Coronary artery (tissue), 2 donors: ENCODE measurements at places on chromosomes 16 and 17.

- DNase-seq, result no peak
These were observed 44.6 kb downstream of the MARVELD3 start for GRCh38 chr16:71670537-71670936.

DNA sequence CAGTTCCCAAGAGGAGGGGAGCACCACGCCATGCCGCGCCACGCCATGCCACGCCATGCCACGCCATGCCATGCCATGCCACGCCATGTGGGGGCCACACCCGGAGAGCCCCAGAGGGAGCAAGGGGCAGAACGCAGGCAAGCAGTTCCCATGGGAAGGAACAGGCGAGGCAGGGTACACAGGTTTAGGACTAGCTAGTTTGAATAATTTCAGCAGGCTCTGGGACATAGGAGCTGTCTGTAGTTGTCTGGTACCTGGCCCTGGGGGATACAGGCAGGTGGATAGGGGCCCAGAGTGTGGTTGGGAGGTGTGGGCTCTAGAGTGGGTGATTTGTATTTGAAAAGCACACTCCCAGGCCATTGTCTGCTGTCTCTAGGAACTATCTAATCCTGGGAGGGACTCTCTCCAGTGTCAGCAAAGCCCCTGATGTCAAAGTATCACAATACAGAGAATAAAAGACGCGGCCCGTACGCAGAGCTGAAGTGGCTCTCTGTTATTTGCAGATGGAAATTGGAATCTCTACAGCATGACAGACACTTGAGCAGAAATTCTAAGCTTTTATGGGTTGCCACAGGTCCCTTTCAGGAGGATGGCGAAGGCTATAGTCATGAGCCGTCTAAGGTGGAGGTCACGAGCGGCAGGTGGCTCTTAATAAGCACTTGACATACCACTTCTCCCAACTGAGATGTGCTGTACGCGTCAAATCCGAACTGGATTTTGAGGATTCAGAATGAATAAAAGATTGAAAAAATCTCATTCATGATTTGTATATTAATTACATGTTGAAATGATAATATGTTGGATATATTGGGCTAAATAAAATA, 220.8 kb upstream of the TNRC6C start:
- peak; percentile 62 for DNase-seq

GRCh38 chr16:79532785-79533184, 67.8 kb downstream of the MAF start:
- DNase-seq, result no peak

DNA sequence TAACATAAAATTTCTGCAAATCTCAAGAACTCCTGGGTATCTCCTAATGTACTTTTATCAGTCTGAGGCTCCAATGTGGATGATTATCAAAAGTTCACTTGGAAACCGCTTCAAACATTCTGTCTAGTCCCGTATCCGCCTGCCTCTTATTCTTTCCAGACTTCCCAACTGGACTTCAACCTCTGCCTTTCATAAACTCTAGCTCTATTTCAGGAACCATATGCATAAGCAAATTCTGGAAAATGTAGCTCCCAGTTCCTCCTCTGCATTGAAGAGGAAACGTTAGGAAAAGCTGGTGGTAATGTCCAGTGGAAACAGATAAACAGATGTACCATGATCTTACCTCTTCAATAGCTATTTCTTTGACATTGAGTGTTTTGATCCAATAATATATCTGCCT, 285.0 kb downstream of the KCNJ2 start:
- no peak for DNase-seq

DNA sequence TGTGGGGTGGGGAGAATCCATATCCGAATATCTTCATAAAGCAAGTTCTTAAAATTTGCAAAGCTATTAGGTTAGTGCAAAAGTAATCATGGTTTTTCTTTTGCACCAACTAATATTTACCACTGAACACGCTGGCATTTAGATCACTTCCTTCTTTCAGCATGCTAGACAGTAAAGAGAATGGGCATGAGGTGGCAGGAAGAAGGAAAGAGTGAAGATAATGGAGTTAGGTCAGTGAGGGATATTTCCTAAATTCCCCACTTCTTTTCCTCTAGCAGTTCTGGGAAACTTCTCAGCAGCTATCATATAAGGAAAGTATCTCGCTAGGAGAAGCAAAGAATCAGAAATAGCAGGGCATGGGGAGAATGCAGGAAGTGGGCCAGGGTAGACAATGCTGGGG, 39.0 kb downstream of the SLC6A4 start:
- DNase-seq, result no peak

GRCh38 chr16:84976644-84977400, 34.5 kb downstream of the ZDHHC7 start:
- DNase-seq, result no peak

DNA sequence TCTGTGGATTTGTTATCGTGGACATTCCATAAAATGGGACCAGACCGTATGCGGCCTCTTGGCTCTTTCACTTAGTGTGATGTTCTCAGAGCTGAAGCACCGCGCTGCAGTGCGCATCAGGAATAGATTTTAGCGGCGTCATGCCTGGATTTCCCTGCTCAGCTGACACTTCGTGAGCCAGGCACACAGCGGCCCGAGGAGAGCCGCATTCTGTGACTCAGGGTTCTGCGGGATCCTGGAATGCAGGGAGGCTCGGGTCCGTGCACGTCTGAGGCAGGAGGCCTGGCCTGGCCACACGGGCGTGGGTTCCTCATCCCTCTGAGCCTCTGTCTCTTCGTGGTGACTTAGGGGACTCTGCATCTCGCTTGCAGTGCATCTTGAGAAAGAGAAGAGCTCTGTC, 13.4 kb downstream of the CBFA2T3 start:
- DNase-seq, result no peak

DNA sequence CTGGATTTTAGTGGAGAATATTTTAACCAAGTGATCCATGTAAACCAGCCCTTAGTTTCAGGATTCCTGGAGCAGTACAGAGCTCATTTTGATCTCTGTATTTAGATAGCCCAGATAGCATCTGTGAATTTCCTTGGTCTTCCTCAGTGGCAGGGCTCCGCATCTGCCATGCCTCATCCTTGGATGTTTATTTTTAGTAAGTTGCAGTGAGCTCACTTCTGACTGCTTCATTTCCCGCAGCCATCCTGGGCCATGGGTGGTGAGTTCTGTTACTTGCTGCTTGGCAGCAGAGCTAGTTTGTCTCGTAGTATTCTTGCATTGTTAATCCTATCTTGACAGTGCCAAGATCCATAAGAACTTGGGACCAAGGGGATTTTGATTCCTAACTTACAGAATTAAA, 33.7 kb downstream of the IST1 start:
- DNase-seq, result no peak

DNA sequence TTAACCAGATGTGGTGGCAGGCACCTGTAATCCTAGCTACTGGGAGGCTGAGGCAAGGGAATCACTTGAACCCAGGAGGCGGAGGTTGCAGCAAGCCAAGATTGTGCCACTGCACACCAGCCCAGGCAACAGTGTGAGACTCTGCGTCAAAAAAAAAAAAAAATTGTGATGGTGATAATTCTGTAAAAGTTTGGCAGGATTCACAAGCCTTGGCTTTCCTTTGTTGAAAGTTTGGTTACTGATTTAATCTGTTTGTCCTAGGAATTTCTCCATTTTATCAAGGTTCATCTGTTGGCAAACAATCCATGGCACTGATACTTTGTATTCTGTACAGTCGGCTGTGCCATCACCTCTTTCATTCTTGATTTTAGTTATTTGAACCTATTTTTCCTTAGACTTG, 15.9 kb downstream of the EIF4A3 start:
- DNase-seq, result no peak

- no peak for DNase-seq
These were observed 15.2 kb downstream of the KRT23 start for GRCh38 chr17:40922239-40922638.

DNA sequence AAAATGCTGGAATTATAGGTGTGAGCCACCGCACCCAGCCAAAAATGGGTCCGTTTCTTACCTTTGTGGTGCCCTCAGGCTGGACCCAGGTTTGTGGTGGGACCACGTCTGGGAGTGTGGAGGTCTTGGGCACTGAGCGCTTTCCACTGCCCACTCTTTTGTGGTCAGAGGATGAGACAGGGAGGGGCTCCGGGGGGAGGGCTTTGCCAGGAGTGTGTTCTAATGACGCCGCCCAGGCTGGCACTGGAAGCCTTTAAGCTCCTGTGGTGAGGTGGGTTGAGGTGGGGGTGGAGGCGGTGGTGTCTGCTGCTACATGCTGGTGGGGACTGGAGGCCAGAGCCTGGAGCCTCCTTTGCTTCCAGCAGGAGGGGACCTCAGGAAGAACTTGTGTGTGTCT, 12.8 kb upstream of the ADCY7 start:
- DNase-seq, result peak; percentile 70

GRCh38 chr16:66326991-66327513, 39.4 kb upstream of the CDH5 start:
- no peak for DNase-seq

GRCh38 chr16:11681976-11682654, 13.9 kb downstream of the SNN start:
- DNase-seq, result peak; percentile 17

DNA sequence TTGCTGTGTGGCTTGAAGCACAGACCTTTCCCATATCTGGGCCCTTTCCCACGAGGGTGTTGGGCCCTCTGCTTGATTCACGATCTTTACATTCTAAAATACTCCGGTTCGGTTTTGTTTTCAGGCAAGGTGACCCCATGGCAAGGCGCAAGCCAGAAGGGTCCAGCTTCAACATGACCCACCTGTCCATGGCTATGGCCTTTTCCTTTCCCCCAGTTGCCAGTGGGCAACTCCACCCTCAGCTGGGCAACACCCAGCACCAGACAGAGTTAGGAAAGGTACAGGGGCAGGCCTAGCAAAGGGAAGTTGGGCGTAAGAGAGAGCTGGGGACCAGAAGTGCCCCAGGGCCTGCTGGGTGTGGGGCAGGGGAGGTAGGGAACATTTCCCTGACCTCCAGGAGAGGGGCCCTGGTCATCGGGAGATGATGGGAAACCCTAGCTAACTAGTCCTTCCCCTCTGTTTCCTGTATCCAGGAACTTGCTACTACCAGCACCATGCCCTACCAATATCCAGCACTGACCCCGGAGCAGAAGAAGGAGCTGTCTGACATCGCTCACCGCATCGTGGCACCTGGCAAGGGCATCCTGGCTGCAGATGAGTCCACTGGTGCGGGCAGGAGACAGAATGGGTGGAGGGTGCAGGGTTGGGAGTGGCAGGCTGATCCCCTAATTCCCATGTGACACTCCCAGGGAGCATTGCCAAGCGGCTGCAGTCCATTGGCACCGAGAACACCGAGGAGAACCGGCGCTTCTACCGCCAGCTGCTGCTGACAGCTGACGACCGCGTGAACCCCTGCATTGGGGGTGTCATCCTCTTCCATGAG, 1.4 kb downstream of the ALDOA start:
- no peak for DNase-seq

DNA sequence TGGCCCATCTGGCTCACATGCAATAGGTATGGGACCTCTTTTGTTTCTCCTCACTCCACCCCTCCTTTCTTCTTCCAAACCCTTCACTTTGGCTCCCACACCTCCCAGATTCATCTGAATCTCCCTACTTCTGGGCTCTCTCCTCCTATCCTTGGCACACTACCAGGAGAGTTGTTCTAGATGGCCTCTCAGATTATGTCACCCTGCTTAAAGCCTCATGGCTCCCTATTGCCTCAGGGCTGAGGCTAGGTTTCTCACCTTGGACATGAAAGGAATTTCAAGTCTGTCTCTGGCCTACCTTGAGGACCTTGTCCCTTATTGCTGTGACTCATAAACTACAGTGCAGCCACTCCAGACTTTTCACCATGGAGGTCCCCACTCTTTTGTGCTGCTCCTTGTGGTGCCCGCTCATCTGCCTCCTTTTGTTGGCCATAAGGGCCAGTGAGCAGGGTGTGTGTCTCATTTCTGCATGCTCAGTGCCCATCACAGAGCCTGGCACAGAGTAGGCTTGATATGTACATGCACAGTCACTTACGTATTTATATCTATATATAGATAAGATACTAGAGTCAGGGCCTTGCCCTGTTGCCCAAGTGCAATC, 1.0 kb upstream of the MFAP4 start:
- peak; percentile 76 for DNase-seq

GRCh38 chr16:52727849-52728248, 180.9 kb upstream of the TOX3 start:
- DNase-seq, result no peak

DNA sequence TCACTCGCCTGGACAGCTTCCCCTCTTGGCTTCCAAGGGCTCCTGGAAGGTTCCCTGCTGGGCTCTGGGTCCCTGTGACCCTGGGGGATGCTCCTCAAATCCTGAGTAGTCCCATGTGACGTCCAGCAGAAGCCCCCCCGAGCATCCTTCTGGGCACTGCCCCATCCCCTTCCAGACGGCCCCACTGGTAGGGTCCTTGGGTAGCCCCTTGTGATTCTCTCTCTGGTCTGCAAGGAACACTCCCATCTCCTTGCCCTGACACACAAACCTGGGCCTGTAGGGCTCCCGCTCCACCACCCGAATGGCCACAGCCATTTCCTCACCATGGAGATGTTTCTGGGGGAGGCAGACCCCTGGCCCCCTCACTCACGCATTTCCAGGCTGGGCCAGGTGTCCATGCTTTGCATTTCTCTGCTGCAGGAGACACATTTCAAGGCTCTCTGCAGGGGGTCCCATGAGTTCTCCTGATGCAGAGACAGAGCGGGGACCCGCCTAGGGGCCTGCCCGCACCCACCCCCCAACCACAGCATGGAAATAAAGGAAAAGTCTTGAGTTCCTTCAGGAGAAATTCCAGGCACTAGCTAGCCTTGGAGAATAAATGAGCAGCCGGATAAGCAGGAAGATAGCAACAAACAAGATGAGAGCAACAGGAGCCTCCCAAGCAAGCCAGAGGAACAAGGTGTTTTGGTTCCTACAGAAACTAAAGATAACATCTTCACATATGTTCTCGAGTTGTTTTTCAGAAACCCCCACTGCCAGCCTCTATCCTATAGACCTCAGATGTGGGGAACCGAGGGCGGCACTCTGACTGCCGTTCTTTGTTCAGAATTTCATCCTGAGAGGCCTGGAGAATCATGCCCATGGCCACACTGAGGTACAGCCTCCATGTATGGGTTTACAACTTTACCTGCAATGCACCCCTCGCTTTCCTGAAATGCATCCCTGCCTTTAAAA, 128.8 kb downstream of the MGAT5B start:
- DNase-seq, result no peak

GRCh38 chr17:21352981-21353265, 23.2 kb upstream of the KCNJ12 start:
- no peak for DNase-seq

DNA sequence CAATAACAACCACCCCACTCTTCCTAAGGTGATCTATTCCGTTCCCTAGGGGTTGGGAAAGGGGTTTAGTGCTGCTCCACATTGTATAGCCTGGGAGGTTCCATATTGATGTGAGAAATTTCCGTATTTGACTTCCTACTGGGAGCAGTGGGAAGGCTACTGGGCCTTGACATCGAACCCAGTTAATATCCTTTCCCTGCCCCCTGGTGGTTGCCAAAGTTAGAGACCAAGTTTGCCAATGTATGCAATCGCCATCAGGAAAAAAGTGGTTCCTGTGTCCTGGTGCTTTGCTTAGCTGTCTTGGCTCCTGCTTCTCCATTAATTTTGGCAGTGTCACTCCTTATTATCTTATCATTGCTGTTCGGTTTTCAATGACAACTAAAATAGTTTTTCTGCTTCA, 914.9 kb downstream of the KCNJ2 start:
- no peak for DNase-seq

- no peak for DNase-seq
These were observed 98.5 kb downstream of the TNFRSF13B start for GRCh38 chr17:16873174-16874035.
